Liver (tissue), 10 donors: ENCODE measurements at places on chromosomes 5 and 9.

DNA sequence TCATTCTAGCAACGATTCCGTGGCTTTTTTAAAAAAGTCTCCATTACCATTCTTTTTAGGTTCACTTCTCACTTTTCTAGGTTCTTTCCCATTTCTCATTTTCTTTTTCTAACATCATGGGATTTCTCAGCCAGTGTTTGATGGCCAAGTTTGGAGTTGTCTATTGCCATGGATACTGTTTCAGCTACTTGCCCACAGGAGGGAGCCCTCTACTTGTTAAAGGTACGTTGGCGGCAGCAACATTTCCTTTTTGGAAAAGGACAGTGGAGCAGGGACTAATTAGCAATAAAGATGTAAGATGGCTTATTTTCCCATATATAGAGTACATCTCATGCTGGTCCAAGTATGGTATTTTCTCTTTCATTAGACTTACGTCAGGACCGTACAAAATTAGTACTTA is 2257.5 kb upstream of the C9orf72 start:
- DNase-seq = no peak

- DNase-seq = no peak
Measured at GRCh38 chr9:135612437-135612836, 26.9 kb downstream of the GLT6D1 start.

GRCh38 chr5:132540764-132541163 is 2.6 kb downstream of the IL5 start:
- DNase-seq = no peak

DNA sequence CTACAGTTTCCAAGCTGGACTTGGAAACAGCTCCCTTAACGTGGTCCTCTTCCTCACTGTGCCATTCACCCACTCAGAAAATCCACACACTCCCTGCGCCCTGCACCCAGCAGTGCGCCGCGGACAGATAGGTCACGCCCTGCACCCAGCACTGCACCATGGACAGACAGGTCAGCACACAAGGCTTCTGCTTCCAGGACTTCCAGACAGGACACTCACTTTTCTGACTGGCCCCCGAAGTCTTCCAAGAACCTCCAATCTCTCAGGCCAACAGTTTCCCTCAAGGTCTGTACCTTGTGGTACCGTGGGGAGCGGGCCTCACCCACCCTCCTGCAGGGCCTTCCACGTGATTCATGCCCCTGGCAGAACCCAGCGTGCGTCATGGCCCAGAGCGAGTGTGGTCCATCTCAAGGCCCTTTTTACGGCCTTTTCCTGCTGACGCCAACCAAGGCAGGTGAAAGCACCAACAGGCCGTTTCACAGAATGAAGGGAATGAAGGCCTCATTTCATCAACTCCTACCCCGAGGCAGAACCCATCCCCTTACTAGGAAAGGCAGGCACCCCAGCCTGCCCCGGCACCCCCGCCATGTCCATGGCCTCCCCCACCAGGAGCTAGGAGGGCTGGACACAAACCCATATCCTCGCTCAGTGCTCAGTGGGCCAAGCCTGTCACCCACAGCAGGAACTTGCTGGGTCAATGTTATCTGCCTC is 17.3 kb downstream of the VAV2 start:
- DNase-seq = no peak

- no peak for DNase-seq
Measured at GRCh38 chr5:54753034-54753433, 232.4 kb downstream of the ESM1 start.

GRCh38 chr5:137231540-137231939 is 267.6 kb downstream of the SPOCK1 start:
- DNase-seq = no peak

DNA sequence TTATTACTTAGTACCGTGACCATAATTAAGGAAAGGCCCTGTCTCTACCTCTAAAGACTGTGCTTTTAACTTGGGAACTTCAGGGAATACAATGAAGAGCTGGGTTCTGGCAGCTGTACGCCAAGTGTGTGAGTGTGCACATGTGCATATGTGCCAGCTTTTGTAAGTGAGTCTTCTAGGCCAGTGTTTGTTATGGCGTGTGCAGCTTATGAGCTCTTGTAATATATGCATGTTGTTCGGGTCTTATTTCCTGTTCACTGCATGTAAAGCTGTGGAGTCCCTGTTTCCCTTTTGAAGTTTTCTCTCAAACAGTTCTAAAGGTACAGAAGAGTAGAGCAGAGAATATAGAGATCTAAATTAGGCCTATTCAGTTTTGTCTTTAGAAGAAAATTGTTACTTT is 30.5 kb downstream of the TGFBR1 start:
- no peak for DNase-seq

GRCh38 chr9:6782345-6782744 is 24.6 kb downstream of the KDM4C start:
- no peak for DNase-seq

DNA sequence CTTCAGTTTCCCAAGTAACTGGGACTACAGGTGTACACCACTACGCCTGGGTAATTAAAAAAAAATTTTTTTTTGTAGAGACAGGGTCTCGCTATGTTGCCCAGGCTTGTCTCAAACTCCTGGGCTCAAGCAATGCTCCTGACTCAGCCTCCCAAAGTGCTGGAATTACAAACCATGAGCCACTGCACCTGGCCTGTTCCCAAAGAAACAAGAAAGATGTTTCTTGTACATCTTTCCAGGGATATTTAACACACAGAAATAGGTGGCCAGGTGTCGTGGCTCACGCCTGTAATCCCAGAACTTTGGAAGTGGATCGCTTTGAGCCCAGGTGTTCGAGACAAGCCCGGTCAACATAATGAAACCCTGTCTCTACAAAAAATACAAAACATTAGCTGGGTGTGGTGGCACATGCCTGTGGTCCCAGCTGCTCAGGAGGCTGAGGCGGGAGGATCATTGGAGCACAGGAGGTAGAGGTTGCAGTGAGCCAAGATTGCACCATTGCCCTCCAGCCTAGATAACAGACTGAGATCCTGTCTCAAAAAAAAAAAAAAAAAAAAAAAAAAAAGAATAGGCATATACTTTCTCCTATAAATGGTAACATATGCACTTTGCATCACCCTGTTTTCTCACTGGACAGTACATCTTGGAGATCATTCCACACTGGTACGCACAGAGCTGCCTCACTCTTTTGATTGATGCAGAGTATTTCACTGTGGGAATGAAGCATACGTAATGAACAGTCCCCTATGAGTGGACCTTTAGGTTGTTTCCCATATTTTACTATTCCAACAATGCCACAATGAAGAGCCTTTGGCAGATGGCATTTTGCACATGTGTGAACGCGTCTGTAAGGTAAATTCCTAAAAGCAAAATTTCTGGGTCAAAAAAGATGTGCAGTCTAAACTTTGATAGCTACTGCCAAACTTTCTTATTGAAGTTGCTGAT is 2.0 kb upstream of the GRHPR start:
- no peak for DNase-seq

- DNase-seq = no peak
Measured at GRCh38 chr5:79490323-79490936, 23.5 kb downstream of the HOMER1 start.
